NCI-H748 treated with DMSO at 0.1 percent for 48 hours (cell line): ENCODE measurements at places on chromosomes 5 and 9.

GRCh38 chr5:443239-444151 lies 519 bp downstream of the EXOC3 start:
- DNase-seq: no peak

- no peak for DNase-seq
Observed at GRCh38 chr5:82309091-82309531, 31.0 kb upstream of the RPS23 start.

DNA sequence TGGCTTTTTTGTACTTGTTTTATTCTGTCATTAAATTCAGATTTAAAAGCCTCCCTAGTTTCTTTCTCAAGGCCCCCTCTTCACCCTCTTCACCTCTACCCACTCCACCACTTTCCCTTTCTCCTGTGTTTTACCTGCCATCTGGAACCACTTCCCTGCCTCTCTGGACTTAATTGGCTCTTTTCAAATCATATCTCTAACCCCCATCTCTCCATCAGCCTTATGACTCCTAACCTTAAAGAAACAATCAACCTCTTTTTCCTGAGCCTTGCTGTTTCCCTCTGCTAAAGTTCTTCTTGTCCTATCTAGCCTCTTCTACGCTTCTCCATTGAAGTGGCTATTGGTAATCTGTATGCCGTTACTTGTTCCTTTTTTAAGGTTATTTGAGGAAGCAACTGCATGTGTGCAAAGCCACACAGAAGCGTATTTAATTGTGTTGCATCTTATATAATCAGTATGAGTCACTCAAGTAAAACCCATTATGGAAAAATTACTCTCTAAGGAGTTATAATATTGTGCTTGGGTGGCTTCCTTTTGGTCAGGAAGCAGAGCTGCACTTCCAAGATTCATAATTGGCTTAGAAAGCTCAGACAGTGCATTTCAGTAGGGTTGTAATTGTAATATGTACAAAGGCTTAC lies 653.6 kb upstream of the ITGA1 start:
- peak; percentile 40 for DNase-seq

GRCh38 chr9:3962971-3963642 lies 336.8 kb downstream of the GLIS3 start:
- no peak for DNase-seq

- DNase-seq: no peak
Observed at GRCh38 chr5:178788381-178789085, 58.1 kb upstream of the ZNF354A start.

- DNase-seq: no peak
Observed at GRCh38 chr9:100856238-100856637, 172.3 kb upstream of the PLPPR1 start.

GRCh38 chr5:157148734-157149615 lies 6.3 kb upstream of the MED7 start:
- DNase-seq: peak; percentile 24

- DNase-seq: no peak
Observed at GRCh38 chr5:120848883-120849282, 384.8 kb downstream of the PRR16 start.

- DNase-seq: no peak
Observed at GRCh38 chr9:38157711-38158110, 88.7 kb upstream of the SHB start.

DNA sequence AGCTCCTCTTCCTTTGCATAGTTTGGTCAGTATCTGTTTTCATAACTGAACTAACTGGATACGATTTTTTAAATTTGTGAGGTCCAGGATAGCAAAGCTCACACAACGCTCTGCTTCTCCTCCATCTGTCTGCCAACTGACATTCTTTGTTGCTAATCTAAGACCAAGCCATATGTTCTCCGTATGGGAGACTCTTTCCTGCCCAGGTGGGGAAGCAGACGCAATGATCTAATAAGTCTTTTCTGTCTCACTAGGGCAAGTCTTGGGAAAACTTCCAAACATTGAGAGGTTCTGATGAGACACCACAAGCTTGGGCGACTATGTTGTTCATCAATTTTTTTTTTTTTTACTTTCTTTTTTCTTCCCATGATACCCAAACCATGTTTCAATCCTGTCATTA lies 558.5 kb downstream of the EFNA5 start:
- DNase-seq: no peak

GRCh38 chr5:179852993-179853547 lies 5.5 kb downstream of the MRNIP start:
- DNase-seq: no peak
